ENCODE measurements at places on chromosomes 5 and 9.

DNA sequence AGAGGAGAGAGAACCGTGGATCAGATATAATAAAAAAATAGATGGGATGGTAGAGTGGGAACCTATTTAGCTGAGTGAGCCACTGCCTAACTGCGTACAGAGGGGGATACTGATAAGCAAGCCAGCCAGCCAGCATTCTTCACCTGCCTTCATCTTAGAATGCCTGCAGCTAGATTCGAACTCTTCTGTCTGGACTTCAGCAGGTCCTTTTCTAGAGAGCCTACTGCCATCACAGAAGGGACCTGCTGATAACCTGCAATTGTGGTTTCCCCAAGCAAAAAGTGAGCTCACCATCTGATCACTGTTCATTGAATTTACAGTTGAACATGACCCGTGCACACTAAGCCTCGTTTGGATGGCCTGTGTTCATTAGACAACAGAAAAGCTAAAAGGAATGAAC, 109.4 kb downstream of the CDC42SE2 start:
- DNase-seq = no peak

- DNase-seq = no peak
Observed at GRCh38 chr5:41747301-41747700, 122.9 kb downstream of the OXCT1 start.

DNA sequence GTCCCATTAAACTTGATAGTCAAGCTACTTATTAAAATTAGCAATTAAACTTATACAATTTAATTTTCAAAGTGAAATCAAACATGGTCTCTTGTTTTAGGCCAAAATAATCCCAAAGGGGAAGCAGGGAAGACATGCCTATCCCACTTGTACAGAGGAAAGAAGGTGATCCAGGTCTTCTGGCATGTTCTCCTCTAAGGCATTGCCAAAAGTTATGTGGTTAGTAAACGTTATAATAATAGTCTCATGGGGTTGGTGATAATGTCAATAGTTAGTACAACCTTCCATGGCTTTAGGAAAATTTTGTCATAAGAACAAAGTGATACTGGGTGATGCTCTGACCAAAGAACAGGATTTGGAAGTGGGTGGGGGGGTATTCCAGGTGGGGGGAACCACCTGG, 52.8 kb downstream of the ROR2 start:
- DNase-seq = no peak

GRCh38 chr5:172722327-172722815, 48.6 kb downstream of the DUSP1 start:
- DNase-seq = peak; percentile 43

DNA sequence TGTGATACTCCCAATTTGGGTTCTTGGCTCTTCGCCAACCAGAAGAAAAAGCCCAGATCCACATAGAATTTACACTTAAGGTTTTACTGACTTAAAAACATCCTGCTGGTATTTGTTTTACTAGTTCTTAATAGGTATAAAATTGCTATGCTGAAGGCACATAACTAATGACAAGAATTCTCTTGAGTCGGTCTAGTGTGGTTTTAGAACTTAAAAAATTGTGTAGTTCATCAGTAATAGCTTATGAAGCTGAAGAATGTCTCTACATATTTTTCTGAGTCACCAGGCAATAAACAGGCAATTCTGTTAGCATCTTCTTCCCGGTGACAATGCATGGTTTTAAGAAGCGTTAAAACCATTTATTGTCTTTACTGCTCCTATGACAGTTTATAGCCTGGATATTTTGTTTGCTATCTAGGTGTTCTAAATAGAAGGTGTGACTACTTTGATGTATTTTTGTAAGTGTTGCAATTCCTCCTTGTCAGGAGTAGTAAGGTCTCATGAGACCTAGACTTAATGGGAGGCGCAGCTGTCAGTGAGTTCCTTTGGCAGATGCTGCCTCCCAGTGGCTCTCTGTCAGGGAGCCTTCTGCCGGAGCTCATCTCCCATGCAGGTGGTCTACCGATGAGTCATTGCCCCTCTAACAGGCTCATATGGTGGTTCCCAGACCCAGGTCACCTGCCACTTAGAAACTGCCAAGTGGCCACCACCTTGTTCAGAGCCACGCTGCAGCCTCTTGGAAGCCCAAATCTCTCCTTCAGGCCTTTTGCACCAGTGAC, 173.8 kb downstream of the MAST4 start:
- no peak for DNase-seq

- peak; percentile 87 for DNase-seq
Observed at GRCh38 chr9:88388203-88388885, at the start of gene SPIN1. SPIN1 (plus strand) TSS chr9:88388444; CDS start chr9:88426540, 38,096 bp downstream.

DNA sequence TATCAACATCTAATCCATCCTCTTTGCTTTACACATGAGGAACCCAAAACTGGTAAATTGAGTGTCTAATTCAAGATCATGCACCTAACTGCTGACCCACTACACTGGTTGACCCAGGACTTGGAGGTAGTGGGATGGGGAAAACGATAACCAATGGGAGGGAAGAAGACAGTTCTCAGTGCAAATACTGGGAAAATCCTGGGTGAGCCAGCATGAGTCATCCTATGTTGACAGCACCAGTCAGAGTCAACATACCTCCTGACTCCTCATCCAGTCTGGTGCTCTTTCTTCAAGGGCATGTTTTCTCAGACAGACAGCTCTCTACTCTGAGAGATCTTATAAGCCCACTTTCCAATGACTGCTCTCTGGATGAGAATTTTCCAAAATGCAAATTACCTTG, 232.8 kb upstream of the PTGER4 start:
- no peak for DNase-seq

GRCh38 chr5:180640861-180641565, 8.4 kb downstream of the FLT4 start:
- DNase-seq = no peak

- DNase-seq = no peak
Observed at GRCh38 chr9:7478646-7479045, 320.9 kb downstream of the DMAC1 start.

DNA sequence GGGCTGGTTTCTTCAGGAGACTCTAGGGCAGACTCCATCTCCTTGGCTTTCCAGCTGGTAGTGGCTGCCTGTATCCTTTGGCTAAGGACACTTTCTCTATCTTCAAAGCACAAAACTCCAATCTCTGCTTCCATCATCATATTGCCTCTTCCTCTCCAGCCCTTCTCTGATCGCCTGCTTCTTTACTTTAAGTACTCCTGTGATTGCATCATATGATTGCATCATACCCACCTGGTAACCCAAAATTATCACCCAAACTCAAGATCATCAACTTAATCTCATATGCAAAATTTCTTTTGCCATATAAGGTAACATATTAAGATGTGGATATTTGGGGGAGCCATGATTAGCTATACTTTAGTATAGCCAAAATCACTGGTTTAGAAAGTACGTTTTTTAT, 1092.6 kb upstream of the CDH6 start:
- DNase-seq = no peak

GRCh38 chr5:51286046-51286445, 97.2 kb upstream of the ISL1 start:
- no peak for DNase-seq
